ENCODE measurements at places on chromosomes 11 and 22.

- DNase-seq, result no peak
Measured at GRCh38 chr11:7651700-7652099, 21.6 kb downstream of the CYB5R2 start.

DNA sequence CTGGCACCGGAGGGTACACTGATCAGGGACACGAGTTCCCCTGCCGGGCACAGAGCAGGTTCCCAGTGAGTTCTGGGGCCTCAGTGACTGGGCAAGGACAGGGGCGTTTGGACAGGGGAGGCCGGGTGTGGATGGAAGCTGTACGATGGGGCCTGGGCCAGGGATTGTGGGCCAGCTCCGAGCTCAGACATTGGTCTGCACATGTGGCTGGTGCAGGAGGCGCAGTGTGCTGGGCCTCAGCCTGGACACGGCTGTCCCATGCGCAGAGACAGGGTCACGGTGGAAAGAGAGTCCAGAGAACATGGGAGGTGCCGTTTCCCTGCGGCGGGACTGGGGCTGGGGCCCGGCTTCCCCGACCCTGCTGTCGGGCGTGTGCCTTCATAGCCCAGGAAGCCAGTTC is 60.7 kb downstream of the CDKN1C start:
- no peak for DNase-seq

- DNase-seq, result no peak
Measured at GRCh38 chr22:50049299-50050195, 8.6 kb downstream of the TTLL8 start.

DNA sequence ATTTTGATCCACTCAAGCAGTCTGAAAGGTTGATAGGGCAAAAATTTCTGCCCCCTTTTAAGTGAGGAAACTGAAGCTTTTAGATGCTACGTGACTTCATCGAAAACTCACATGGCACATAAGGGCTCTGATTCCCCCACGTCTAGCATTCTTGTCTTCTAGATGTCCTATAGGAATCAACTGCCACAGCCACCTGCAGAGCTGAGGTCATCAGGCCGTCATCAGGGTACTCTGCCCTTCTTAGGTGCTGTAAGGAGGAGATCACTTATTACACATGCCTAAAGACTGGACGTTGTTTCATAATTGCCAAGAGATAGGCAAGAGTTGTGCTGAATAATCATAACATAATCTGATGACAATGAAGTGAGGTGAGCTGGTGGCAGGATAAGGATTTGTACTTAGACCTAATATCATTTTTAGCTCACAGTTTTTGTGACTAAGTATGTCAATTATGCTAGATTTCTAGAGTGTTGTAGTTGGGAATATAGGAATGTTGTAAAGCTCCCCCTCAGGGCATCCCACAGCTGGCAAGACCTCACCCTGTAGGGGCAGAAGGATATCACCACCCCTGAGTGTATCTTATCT is 349.4 kb downstream of the METTL15 start:
- no peak for DNase-seq

GRCh38 chr11:14095882-14096281 is 133.4 kb downstream of the SPON1 start:
- DNase-seq, result no peak

DNA sequence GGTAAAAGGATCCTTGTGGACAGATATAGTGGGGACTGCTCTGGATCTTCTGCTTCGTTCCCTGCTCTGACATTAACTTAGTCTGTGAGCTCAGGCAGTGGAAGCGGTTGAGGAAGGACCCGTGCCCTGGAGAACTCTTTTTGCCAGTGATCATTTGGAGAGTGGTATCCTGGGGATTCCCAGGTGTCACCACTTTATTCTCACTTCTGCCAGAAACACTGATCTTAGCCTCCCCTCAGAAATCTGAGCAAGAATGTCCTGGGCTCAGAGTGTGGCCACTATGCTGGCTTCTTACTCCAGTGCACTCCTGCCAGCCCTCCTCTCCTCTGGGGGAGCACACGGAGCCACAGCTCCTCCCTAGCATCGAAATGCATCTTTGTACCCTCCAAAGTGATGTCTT is 7.6 kb upstream of the PHOX2A start:
- DNase-seq, result no peak

DNA sequence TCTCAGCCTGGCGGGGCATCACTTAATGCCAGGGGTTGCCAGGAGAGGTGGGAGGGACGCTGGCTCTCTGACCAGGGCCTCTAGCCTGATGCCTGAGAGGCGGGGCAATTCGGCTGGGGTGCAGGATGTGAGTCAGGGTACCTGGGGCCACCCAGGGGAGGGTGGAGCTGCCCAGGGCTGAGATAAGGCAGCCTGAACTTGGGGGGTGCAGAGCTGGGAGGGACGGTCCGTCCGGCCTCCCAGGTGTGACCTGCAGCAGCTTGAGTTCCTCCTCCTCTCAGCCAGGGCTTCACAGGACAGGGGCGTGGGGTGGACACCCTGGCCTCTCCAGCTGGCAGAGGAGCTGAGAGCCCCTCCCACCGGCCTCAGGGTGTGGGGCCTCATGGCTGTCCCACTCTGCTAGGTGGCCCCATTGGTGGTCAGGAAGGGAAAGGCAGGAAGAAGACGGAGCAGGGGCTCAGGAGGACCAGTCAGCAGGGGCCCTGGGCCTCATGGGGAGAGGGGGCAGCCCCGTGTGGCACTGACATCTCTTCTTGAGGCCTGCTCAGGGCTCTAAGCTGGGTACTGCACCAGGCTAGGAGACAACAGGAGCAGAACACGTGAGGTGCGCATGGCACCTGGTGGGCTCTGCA is 942 bp upstream of the RPS6KA4 start:
- DNase-seq, result no peak

GRCh38 chr11:19670030-19670791 is 42.4 kb upstream of the NAV2 start:
- no peak for DNase-seq

GRCh38 chr22:24950272-24950902 is 2.1 kb upstream of the KIAA1671 start:
- DNase-seq, result no peak

DNA sequence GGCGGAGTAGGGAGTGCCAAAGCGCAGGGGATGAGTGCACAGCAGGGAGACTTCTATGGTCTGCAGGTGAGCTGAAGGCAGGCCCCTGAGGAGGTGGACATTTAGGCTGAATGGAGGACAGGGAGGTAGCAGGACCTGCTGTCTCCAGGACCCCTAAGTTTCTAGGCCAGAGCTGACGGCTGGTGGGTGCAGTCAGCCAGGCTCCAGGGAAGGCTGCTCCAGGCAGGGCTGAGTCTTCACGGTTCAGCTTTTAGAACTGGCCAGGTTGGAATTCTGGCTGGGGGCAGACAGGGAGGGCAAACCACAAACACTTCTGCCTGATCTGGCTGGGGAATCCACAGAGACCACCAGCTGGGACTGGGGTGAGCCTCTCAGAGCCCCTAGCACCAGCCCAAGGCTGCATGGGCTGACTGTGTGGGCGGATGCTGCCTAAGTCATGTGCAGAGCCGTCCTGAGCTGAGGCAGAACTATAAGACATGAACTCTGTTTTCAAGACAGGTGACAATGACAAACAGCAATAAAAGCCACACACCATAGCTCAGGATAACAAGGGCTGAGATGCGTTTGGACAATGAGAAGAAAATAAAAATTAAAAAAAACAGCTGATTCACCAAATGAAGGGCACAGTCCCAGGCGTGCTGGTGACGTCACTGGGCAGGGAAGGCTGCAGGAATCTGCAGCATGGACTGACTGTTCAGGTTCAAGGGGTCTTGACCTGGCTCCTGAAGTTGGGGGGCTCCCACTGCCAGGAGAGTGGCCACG is 10.4 kb upstream of the MALAT1 start:
- no peak for DNase-seq

GRCh38 chr11:11028017-11028692 is 170.3 kb upstream of the ZBED5 start:
- DNase-seq, result peak; percentile 66

DNA sequence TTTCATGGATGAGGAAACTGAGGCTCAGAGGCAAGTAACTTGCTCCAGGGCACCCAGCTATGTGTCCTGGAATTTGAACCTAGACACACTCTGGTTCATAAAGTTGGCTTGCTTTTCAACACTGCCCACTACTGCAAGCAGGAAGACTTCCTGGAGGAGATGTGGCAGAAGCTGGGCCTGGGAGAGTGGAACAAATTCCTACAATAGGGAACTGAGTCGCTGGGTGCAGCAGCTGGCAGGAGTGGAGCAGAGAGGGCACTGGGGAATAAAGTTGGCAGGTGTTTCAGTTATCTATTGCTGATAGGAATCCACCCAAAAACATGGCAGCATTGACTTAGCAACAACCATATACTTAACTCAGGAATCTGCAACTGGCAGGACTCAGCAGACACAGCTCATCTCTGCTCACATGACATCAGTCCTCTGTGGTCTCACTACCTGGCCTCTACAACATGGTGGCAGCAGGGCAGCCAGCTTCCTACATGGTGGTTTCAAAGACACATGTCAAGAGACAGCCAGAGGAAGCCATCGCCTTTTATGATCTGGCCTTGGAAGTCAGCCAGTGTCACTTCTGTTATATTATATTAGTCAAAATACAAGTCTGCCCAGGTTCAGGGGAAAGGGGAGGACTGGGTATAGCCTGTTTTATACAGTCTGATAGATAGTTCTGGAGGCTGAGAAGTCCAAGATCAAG is 10.6 kb upstream of the CARD10 start:
- no peak for DNase-seq

- DNase-seq, result no peak
Measured at GRCh38 chr11:13114566-13115379, 105.7 kb downstream of the RASSF10 start.

GRCh38 chr22:31137721-31138120 is 2.6 kb downstream of the PLA2G3 start:
- no peak for DNase-seq

DNA sequence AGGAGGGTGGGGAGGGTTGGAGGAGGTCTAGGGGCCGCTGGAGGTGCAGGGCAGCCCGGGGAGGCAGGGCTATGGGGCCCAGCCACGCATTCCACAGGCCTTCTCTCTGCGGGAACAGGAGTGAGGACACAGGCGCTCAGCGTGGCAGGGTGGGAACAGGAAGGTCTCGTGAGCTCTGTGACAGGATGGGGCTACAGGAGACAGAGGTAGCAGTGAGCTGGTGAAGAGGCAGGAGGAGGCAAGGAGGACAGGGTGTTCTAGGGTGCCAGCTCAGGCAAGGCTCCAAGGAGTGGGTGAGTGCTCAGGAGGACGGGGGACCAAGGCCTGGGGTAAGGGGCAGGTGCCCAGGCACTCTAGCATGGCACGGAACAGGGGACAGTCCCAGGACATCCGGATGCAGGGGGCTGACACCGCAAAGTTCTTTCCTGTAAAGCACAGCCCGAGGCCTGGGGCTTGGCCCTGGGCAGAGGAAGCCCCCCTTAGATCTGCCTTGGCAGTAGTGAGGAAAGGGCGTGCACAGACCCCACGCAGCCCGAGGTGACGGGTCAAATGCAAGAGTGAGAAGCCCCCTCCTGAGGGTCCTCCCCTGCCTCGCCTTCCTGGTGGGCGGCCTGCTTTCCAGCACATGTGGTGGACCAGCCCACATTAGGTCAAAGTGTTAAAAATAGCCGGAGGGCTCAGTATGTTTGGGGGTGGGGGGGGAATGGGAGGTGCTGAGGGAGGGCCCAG is 4.7 kb upstream of the NEAT1 start:
- no peak for DNase-seq

- DNase-seq, result no peak
Measured at GRCh38 chr11:126914941-126915340, 85.6 kb downstream of the KIRREL3 start.

DNA sequence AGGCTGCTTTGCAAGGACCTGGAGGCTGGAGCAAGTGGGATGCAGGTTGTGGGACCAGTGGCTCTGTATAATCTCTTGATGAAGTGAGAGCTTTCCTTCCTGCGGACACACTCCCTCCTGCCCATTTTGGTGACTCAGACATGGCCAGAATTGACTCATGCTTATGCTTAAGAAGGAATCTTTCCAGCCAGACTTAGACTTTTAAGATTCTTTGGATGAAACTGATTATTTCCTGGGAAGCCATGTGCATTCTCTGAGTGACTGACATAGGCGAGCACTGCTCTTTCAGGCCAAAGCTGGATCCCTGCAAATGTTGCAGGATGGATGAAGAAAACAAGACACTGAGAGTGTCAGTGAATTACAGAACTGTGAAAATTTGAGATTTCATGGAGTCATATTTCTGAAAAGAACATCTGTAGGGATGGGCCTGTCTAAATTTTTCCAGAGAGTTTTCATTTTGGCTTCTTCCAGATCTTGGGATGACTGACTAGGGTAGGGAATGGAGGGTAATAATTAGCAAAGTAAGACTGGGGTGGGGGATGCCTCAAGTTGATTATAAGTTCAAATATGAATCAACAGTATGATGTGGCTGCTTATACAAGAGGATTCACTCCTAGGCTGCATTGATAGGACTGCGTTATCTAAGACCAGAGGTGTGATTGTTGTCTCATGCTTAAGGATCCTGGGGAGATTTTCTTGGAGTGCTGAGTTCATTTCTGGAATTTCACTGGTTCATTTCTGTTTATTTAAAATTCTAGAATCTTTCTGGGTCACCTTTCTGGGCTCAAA is 195.8 kb downstream of the HIPK3 start:
- DNase-seq, result no peak

DNA sequence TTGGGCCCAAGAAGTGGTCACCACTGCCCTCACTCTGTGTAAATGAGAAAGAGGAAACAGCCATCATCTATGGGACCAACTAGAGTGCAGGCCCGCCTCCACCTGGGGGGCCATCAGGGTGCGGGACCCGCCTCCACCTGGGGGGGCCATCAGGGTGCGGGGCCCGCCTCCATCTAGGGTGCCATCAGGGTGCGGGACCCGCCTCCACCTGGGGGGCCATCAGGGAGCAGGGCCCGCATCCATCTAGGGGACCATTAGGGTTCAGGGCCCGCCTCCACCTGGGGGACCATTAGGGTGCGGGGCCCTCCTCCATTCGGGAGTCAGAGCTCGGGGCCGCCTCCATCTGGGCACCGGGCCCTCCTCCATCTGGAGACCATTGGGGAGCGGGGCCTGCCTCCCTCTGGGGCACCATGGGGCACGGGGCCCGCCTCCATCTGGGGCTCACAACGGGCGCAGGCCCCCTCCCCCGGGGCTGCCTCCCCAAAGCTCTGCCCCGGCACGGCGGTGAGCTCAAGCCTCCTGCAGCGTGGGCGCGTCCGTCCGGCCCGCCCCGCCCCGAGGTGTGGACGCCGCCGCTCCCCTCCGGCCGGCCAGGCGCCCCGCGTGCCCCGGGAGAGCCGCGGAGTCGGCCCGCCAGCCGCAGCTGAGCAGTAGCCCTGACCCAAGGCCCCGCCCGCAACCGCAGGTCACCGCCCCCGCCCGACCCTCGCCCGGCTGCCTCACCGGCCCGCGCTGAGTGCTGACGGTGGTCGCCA is 512 bp downstream of the TOLLIP start:
- no peak for DNase-seq

- no peak for DNase-seq
Measured at GRCh38 chr22:35517769-35518530, 22.7 kb upstream of the RASD2 start.

- DNase-seq, result no peak
Measured at GRCh38 chr11:110447343-110447742, 17.6 kb downstream of the FDX1 start.

- DNase-seq, result no peak
Measured at GRCh38 chr11:72816404-72816990, 2.3 kb downstream of the ATG16L2 start.

- no peak for DNase-seq
Measured at GRCh38 chr22:34333285-34333684, 413.0 kb upstream of the LARGE1 start.
